ENCODE measurements at places on chromosomes 3 and 15.
A peak's percentile ranks its signal among the peaks of the same experiment; 100 is the strongest.

DNA sequence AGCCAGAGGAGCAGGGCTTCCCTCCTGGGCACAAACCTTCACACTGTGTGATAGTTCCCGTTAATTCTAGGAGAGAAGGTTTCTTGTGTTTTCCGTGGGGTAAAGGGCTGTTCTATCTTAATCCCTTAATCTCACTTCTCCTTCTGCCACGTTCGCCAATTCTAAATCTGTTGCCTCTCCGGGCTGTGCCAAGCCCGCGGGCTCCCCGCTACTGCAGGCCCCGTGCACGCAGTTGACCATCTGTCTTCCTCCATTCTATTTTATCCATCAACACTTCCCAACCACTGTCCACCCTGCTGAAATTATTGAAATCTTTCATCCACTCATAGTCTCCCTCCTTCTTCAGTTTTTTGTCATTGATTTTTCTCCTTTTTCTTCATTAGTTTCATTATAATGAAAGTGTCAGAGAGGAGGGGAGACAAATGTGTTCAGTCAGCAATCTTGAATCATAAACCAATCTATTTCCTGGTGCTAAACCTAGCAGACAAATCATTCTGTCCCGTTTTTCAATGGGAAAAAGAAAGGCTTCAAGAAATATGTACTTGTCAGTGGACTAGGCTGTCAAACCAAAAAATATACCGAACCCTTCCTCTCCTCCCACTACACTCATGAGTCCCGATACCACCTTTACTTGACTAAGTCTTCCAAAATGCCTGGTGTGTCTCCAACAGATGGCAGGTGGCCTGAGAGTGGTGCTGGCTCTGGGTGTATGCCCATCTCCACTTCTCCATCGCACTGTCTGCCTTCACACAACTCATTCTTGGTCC lies 39.6 kb downstream of the SLCO2A1 start:
- DNase-seq = no peak

DNA sequence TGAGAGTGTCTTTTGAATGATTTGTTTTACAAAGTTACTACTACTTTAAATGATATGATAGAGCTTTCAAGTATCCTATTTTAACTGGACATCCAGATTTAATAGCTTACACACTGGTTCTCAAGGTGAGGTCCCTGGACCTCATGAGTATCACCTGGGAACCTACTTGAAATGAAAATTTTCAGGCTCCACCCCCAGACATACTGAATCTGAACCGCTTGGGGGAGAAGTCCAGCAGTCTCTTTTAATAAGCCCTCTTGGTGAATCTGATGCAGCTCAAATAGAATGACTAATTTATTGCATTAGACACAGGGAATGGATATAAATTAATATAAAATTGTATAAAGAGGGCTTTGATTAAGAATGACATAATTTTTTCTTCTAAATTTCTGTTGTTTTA lies 29.4 kb upstream of the SLITRK3 start:
- no peak for DNase-seq

DNA sequence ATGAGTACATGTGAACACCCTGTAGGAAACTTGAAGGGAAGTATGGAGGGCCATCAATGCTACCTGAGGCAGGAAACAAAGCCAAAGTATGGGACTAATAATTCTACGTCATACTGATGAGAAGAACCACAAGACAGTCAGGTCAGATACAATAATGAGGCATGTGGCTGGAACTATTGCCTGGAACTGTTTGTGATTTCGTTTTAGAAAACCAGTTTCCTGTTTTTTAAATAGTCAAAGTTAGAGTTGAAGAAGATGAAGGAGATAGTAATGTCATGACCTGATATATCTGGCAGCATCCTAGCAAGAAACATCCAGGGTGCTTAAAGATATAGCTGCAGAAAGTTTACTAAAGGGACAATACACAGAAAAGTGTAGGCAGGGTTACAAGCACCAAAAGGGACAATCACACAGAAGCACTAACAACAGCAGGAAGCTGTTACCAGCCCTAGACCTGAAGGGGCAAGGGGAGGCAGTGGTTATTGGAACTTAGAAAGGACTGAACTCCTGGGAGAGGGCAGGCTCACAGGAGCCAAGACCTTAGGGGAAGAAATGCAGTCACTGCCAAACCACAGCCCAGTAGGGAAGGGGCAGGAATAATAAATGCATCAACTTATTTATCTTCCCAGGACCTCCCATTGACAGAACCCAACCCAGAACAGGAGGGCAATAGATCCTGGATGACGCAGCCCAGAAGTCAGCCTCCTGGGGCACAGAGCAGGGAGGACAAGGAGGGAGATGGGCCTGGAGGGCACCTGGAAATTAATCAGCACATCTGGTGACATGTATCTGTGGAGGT lies 302.1 kb upstream of the STT3B start:
- no peak for DNase-seq

- DNase-seq = no peak
These were observed 146.3 kb downstream of the TMCO5A start for GRCh38 chr15:38080651-38081275.

DNA sequence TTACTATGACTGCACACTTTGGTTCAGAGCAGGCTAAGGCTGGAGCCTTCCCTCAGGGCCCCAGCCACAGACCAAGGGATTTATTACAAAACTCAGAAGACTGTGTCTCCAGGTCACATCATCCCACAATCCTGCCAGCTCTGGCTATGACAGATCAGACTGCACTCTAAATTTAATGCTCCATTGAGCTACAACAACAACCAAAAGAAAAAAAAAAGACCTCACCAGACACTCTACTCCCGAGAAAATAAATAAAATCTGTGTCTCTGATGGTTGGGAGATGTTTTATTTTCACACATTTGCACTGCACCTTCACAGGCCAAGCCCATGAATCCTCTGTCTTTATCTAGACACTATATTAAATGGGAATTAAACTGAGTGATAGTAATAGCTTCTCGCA lies 50.8 kb upstream of the CTNNB1 start:
- DNase-seq = peak; percentile 12

DNA sequence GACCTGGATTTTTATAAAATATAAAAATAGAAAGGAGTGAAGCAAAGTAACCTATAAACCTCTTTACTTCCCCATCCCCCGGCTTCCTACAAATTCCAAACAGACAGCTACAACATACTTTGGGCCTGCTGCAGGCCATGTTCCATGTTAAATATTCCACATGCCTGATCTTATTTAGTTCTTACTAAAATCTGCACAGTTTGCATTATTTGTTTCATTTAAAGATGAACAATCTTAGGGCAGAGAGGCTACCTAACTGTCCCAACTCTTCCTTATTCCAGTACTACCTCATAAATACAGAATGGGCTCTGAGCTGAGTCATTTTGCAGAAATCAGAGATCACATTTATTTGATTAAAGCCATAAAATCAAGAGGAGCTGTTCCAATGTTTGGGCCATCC lies 665.0 kb downstream of the PDCD6IP start:
- DNase-seq = no peak
